H4 (cell line): ENCODE measurements at places on chromosomes 7 and 10. TPM values are rescaled to one million over a fixed set of nuclear protein-coding genes. Genes with fewer than 3 reads are reported as not detected.

DNA sequence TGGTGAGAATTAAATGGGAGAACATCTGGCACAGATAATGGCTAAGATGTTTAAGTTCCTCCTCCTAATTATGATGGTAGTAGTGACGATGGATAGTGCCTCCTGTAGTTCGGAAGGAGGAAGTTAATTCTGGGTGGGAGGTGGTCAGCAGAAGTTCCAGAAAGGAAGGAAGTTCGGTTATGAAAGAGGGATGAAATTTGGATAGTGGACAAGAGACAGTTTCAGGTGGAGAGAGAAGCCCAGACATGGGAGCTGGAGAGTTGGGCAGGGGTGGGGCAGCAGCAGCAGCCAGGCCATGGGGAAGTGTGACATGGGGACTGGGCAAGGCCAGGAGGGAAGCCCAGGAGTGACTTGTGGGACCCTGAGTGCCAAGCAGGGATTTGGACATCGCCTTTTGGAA is 99.5 kb downstream of the CCNY start:
- DNase-seq = no peak

DNA sequence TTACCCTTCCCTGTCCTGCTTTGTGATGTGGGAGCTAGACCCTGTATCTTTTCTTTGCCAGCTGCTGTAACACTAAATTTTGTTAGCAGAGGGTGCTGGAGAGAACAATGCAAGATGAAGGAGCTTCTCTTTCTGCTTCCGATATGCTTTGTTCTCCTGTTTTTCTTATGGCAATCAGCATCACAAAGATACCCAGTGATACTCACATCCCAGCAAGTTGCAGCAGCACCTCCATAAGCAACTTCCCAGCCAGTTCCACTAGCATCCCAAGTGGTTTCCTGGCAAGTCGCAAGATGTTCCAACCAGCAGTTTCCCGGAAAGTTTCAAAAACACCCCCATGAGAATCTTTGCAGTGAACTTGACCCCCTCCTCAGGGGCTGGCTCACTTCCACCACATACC is 148.6 kb downstream of the IMMP2L start:
- DNase-seq = no peak

DNA sequence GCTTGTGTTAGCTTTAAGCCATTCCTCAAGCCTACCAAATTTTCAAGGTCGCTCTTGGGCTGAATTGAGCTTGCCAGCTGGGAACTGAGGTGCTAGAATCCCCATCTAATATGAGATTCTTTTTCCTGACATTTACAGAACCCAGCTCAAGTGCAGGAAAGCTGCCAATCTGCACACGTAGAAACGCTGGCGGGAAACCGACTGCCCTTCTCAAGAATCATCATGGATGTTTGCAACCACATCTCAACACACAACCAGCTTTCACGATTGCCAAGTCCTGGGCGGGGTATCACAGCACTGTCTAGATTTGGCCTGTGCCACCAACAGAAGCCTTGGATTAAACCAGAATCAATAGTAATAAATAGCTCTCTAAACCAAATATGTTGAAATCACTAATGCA is 203.7 kb downstream of the DIP2C start:
- no peak for DNase-seq

GRCh38 chr7:112202816-112203215 is 3.4 kb downstream of the DOCK4 start:
- DNase-seq = no peak

DNA sequence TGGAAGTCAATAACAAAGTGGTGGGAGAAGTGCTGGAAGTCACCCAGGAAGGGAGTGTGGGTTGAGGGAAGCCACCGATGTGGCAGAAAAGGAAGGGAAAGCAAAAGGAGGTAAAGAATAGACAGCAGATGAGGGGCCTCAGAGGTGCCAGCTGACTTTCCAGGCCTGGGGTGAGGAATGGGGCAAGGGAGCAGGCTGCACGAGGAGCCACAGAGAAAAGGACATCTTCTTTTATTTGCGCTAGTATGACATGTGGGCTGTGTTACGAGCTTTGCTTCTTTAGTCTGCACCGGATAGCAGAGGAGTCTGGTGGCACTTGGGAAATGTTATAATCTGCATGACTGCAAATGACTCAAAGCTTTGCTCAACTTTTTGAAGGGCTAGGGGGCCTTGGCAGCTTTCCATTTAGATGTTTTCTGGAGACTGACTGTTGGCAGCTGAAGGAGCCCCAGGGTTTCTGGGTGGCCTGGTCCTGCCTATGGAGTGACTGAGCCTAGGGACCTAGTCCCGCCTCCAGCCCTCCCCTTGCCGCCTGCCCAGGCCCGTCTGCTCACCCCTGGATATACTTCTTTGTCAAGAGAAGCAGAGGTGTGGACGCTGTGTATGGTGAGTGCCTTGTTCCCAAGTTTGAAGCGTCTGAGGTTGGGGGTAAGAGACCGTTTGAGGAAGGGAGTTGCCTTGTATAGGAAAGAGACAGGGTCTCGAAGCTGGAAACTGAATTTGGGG is 5.1 kb downstream of the PRXL2A start:
- DNase-seq = peak; percentile 88

GRCh38 chr7:156174428-156174827 is 362.2 kb upstream of the SHH start:
- no peak for DNase-seq

DNA sequence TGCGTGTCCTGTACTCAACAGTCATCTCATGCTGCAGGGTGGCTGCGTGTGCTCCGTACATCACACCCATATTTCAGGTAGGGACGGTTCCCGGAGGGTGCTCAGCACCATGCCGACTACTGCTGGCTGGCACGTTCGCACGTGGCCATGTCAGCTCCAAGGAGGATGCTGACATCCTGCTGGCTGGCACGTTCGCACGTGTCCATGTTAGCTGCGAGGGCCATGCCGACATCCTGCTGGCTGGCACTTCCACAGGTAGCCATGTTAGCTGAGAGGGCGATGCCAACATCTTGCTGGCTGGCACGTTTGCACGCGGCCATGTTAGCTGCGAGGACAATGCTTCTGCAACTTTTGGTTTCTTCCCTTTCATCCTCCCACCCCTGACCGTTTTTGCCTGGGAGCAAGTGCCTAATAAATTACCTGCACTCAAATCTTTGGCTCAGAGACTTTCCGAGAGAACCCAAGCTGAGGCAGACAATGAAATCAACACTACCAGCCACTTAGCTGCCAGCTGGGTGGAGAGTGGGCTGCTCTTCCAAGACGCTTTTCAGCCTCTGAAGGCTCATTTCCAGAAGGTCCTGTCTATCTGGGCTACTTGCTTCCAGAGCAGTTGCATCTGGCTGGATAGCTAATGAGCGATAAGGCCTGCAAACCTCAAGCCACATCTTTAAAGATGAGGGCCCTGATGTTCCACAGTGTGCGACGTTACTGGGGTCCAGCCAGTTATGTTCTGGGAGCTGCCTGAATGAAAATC is 104.6 kb downstream of the WDR37 start:
- DNase-seq = no peak

GRCh38 chr7:42189535-42189934 is 47.5 kb downstream of the GLI3 start:
- no peak for DNase-seq

GRCh38 chr7:75604408-75604807 is 112.3 kb downstream of the SPDYE5 start:
- no peak for DNase-seq

DNA sequence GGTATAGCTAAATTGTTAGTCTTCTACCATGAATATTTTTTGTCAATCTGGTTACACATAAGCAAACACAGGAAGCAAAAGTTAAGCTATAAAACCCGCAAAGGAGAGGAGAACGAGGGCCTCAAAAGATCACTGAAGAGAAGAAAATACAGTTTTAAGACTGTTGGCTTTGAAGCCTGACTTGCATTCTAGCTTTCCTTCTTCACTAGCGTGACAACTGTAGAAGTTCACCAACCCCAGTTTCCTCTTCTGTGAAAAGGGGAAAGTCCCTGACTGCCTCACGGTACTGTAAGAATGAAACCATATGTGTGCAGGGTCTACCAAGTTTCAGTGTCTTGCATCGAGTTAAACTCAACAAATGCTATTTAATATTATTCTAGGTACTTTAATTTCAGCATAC is 7.5 kb upstream of the LRRN3 start:
- DNase-seq = peak; percentile 13

- DNase-seq = no peak
These were observed 323.7 kb downstream of the CDK14 start for GRCh38 chr7:90919816-90920215.

DNA sequence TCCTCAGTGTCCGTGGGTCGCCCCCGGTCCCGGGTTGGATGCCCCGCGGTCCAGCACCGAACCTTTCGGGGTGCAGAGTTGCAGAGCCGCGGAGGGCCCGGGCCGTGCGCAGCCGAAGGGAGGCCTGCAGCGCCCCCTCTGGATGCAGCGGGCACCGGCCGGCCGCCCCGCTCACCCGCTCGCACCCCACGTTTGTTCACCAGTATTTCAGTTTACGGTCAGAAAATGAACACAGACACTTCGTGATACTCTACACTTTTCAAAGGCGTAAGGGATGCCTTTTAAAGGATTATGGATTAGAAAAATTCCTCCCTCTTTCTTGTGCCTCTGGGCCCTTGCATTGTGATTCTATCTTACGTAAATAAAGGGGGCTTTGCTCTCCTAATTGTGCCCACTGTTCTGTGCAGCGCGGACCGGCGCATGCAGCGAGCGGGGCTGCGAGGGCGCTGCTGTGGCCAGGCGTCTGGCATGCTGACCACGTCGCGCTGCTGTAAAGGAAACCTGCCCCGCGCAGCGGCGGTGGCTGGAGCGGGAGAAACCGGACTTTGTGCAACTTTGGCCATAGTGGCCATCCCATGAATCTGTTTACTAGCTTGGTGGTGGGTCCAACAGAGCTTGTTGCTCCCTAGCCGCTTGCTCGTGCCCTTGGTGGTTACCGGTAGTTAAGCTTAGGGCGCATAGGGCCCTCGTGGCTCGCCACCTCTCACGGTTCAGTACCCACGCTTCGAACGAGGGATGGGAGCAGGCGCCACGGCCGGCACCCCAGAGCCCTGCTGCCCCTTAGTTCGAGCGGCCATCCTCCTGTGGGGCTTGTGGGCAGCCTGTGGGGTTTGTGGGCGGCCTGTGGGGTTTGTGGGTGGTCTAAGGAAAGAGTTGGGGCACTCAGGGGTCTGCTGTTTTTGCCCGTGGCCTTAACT is 739 bp upstream of the MEST start:
- DNase-seq = no peak

DNA sequence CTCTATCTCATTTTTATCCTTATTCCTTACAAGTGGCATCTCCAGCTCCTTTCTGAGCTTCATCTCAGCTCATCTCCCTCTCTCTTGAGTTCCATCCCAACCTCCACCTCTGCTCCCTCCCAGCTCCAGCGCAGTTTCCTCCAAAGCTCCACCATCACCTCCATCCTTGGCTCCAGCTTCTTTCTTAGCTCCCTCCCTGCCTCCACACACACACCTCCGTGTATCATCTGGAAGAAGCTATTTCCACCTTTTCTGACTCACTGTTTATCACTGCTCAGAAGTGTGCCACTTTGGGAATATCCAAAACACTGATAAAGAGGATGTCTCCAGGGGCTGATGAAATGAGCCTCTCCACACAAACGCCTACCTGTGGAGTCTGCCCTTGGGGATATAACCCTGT is 481.4 kb downstream of the PTPRN2 start:
- DNase-seq = no peak

DNA sequence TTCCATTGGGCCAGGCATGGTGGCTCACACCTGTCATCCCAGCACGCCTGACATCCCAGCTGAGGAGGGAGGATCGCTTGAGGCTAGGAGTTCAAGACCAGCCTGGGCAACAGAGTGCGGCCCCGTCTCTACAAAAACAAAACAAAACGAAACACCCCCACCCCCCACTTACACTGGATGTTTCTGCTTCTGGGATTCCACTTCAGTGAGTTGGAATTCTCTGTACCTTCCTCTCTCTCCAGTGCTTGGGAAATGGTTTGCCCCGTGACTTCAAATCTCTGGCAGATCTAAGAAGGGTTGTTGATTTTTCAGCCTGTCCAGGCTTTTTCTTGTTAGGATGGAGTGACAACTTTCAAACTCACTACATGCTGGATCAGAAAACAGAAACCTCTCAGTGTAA is 106.9 kb downstream of the ANLN start:
- no peak for DNase-seq

DNA sequence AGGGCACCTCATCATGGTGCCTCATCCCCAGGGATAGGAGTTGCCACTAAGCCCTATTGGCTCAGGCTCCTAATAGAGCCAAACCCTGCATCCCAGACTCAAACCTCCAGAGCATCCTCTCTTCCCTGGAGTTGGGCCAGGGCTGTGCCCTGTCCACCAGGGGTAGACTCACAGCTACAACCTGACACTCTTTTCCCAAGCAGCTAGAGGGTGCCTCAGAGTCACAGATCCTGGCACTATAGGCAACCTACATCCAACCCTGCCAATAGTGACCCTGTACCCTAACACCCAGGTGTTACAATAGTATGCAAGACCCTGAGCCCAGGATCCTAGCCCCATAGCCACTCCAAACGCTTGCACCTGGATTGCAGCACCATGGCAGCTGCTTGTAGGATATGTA is 64.0 kb upstream of the PLA2G12B start:
- DNase-seq = no peak

DNA sequence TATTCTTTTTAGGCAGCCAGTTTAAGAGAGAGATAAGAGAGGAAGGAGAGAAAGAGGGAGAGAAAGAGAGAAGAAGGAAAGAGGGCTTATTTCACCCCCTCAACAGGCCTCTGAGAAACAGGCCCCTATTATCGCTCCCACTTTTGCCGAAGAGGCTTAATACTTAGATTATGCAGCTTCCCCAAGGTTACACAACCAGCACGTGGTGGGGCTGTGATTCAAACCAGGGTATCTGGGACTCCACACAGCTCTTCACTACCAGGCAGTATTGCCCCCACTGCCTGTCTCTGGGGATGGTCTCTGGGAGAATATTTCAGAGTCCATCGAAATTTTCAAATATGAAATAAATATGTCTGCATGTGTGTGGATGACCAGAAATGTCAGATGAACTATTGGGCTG is 3.0 kb downstream of the GIMAP1 start:
- DNase-seq = no peak

GRCh38 chr7:154864523-154864891 is 138.4 kb downstream of the PAXIP1 start:
- DNase-seq = no peak

GRCh38 chr7:93145354-93145753 is 2.8 kb downstream of the SAMD9L start:
- DNase-seq = no peak

GRCh38 chr10:116084161-116084560 is 188.8 kb downstream of the GFRA1 start:
- DNase-seq = peak; percentile 80

GRCh38 chr10:52621635-52622079 is 150.9 kb downstream of the MBL2 start:
- DNase-seq = no peak

- no peak for DNase-seq
These were observed 425.7 kb upstream of the GALNT17 start for GRCh38 chr7:70706204-70706603.

Gene PDIA4
- 307 and 318 TPM in 2 replicates for total RNA-seq

Gene FAM241B
- total RNA-seq = 1.7 and 3.3 TPM in 2 replicates

Gene PTPRZ1
- 0.02 and 0.39 TPM in 2 replicates for total RNA-seq

Gene CRYGN
- not detected in 2 replicates for total RNA-seq

Gene MYO1G
- total RNA-seq = not detected in 2 replicates

Gene TMEM270
- total RNA-seq = 0.21 TPM in 1 of 2 replicates, not detected in the other

Gene SEMA3E
- total RNA-seq = 8.0 and 9.4 TPM in 2 replicates

Gene IFIT3
- 24.6 and 31.4 TPM in 2 replicates for total RNA-seq
